Transverse colon (tissue), 4 donors: ENCODE measurements at places on chromosomes 11 and 22. TPM values are rescaled to one million over a fixed set of nuclear protein-coding genes. Genes with fewer than 3 reads are reported as not detected.
A peak's percentile ranks its signal among the peaks of the same experiment; 100 is the strongest.

The VSTM5 gene
- total RNA-seq: 3.4 TPM

The TRIM48 gene
- total RNA-seq: not detected

The LRRC56 gene
- total RNA-seq: 8.4 TPM

The PATE2 gene
- not detected for total RNA-seq

The F2 gene
- total RNA-seq: not detected

The OR8G5 gene
- not detected for total RNA-seq

The CNIH2 gene
- total RNA-seq: not detected

The SLC5A12 gene
- not detected for total RNA-seq

DNA sequence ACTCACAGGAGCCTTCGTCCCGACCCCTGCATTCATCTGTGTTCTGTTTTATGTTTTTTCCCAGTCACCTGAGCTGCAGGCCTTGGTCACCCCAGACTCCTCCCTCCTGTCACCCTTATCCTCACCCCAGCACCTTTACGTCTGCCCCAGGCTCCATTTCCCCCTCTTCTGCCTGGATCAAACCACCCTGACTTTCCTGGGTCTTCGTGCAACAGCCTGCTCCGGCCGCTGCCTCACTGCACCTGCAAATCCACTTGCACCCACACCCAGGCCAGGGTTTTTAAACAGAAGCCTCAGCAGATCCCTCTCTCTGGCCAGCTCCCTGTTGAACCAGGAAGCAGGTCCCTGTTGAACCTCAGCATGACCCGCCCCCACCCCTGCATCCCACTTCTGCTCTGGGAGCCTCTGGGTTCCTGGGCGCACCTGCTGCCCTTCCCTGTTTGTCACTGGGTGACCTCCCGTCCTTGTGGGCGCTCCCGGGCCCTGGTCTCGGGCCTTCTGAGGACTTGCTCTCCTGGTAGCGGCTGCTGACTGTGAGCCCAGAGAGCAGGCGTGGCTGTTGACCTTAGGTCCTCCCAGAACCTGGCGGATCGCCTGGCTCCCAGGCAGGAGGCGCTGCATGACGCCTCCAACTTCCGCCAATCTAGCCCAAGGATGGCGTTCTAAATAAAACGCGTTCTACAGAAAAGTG, 12.8 kb downstream of the MAPK8IP2 start:
- peaks cover 11% of the 10 kb centered on the region for H3K4me1 ChIP-seq
- H3K27ac ChIP-seq: peak overlapping the region; percentile 82
- H3K36me3 ChIP-seq: no peaks in the 10 kb centered on the region

- peaks cover 67% of the 10 kb centered on the region for H3K4me1 ChIP-seq
- DNase-seq: peak; percentile 67
- peak overlapping the region; percentile 89 for H3K27ac ChIP-seq
- no peaks in the 10 kb centered on the region for H3K27me3 ChIP-seq
These were observed 2.2 kb downstream of the PAK1 start for GRCh38 chr11:77471558-77472193.

GRCh38 chr11:19377881-19378280, 137.1 kb upstream of the E2F8 start:
- H3K36me3 ChIP-seq: no peaks in the 10 kb centered on the region
- no peak overlapping the region for H3K4me3 ChIP-seq
- DNase-seq: no peak
- H3K27me3 ChIP-seq: no peaks in the 10 kb centered on the region
- H3K4me1 ChIP-seq: no peaks in the 10 kb centered on the region

- H3K4me3 ChIP-seq: no peak overlapping the region
- no peaks in the 10 kb centered on the region for H3K4me1 ChIP-seq
- no peak overlapping the region for H3K27ac ChIP-seq
These were observed 436.8 kb upstream of the CADM1 start for GRCh38 chr11:115941044-115941443.

DNA sequence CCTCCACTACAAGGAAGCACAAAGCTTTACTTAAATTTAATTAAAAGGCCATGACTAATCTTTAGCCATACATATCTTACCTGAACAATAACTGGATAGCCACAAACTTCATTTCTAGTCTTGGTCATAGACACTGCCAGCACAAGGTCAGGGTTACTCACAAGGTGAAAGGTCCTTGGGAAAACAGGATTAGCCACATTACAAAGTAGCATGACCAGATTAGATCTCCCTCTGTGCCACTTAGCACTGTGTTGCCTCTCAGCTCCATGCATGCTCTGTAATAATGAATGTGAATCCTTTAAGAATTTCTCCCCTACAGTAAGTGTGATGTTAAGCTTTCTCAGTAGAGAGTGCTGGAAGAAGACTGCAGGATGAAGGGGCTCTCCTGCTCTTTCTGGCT, 325.1 kb upstream of the MPPED2 start:
- no peak for DNase-seq
- no peak overlapping the region for H3K27ac ChIP-seq
- no peaks in the 10 kb centered on the region for H3K4me1 ChIP-seq
- no peak overlapping the region for H3K4me3 ChIP-seq

GRCh38 chr22:37518509-37519267, 527 bp downstream of the CARD10 start:
- no peaks in the 10 kb centered on the region for H3K36me3 ChIP-seq
- DNase-seq: no peak
- H3K27ac ChIP-seq: peak overlapping the region; percentile 89
- H3K27me3 ChIP-seq: peaks cover 22% of the 10 kb centered on the region
- peaks cover 20% of the 10 kb centered on the region for H3K4me1 ChIP-seq
- peak overlapping the region; percentile 72 for H3K4me3 ChIP-seq

DNA sequence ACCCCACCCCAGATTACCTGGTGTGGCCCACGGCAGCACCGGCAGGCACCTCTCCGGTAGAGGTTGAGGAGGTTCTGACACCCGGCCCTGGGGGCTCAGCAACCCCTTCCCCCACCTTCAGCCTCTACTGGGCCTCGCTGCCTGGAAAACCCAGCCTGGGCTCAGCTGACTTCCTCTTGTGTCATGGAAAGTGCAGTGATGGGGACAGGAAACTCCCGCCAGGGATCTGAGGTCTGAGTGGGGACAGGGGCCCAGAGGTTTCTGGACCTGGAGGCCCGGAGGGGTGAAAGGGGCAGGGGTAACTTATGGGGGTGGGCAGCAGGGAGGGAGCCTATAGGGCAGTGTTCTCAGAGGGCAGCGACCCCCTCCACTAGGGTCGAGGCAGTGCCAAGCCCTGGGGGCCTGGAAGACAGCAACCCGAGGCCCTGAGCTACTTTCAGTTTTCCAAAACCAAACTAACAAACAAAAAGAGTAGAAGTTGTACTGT, 10.0 kb upstream of the CD5 start:
- peak; percentile 26 for DNase-seq
- H3K27me3 ChIP-seq: no peaks in the 10 kb centered on the region
- no peaks in the 10 kb centered on the region for H3K36me3 ChIP-seq
- no peak overlapping the region for H3K4me3 ChIP-seq

- no peak overlapping the region for H3K27ac ChIP-seq
- no peaks in the 10 kb centered on the region for H3K4me1 ChIP-seq
- no peaks in the 10 kb centered on the region for H3K36me3 ChIP-seq
- no peak overlapping the region for H3K4me3 ChIP-seq
- no peaks in the 10 kb centered on the region for H3K27me3 ChIP-seq
- DNase-seq: no peak
These were observed 29.2 kb downstream of the C11orf24 start for GRCh38 chr11:68242616-68243015.

- no peaks in the 10 kb centered on the region for H3K36me3 ChIP-seq
- peaks cover 13% of the 10 kb centered on the region for H3K4me1 ChIP-seq
- H3K4me3 ChIP-seq: no peak overlapping the region
- H3K27ac ChIP-seq: peak overlapping the region; percentile 43
These were observed 10.8 kb downstream of the ST3GAL4 start for GRCh38 chr11:126366064-126366822.

DNA sequence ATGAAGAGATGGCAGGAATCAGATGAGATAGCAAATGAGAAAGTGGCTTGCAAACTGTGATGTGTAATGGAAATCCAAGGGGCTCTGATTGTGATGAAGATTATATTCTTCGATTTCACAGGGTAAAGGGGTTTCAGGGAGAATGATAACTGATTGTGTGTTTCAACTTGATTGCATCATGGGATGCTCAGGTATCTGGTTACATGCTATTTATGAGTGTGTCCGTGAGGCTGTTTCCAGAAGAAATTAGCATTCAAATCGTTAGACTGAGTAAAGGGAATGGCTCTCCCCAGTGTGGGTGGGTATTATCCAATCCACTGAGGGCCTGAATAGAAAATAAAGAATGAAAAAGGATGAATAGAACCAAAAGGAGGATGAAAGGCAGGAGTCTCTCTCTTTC, 278.7 kb upstream of the LARGE1 start:
- no peak overlapping the region for H3K27ac ChIP-seq
- no peaks in the 10 kb centered on the region for H3K4me1 ChIP-seq
- no peaks in the 10 kb centered on the region for H3K27me3 ChIP-seq

- H3K4me3 ChIP-seq: no peak overlapping the region
- no peak for DNase-seq
- peaks cover 29% of the 10 kb centered on the region for H3K4me1 ChIP-seq
- peak overlapping the region; percentile 81 for H3K27ac ChIP-seq
These were observed 2.3 kb upstream of the HMOX1 start for GRCh38 chr22:35378621-35379020.

GRCh38 chr11:103585911-103586310, 450.5 kb upstream of the DDI1 start:
- H3K27ac ChIP-seq: no peak overlapping the region
- no peaks in the 10 kb centered on the region for H3K4me1 ChIP-seq
- no peaks in the 10 kb centered on the region for H3K27me3 ChIP-seq
- DNase-seq: no peak
- no peak overlapping the region for H3K4me3 ChIP-seq

DNA sequence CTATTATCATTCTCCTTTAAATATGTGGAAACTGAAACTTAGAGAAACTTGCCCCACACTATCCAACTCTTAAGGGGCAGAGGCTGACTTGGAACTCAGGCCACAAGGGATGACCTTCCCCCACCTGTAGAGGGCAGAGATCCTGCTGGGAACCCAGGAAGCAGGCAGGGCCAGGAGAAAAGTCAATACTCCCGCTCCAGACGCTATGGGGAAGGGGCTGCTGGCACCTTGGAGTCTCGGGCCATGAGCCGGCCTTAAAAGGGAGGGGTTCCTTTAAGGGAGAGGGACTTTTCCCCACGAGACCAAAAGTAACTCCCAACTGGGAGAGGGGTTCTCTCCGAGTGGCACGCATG, 620 bp upstream of the ANO5 start:
- H3K4me3 ChIP-seq: peak overlapping the region; percentile 75
- no peaks in the 10 kb centered on the region for H3K27me3 ChIP-seq
- H3K36me3 ChIP-seq: no peaks in the 10 kb centered on the region
- peak overlapping the region; percentile 79 for H3K27ac ChIP-seq
- peak; percentile 43 for DNase-seq

DNA sequence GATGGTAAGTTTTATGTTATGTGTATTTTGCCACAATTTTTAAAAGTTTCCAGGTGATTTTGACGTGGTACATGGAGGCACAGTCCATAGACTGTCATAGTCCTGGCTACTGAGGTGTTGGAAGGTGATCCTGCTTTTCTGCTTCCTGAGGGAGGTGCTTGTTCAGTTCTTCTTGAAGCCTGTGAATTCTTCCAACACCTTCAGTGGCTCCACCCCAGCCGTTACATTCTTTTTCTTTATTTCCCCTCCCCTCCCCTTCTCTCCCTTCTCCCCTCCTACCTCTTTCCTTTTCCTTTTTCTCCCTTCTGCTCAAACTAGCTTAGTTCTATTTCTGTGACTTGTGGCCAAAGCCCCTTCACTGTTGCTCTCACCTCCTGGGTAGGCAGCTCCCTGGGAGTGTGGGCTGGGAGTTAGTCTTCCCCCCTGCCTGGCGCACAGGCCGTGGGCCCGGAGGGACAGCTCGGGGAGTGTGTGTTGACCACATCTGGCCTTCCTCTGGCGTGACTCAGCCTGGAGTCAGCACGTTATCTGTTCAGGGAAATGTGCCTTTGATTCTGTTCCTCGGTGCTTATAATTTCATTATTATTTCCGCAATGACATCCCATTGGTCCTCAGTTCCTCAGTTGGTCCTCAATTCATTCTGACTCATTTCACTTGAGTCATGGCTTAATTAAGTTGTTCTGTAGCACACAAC, 566.2 kb downstream of the TBC1D22A start:
- H3K4me3 ChIP-seq: no peak overlapping the region
- no peaks in the 10 kb centered on the region for H3K4me1 ChIP-seq
- no peak overlapping the region for H3K27ac ChIP-seq
- DNase-seq: no peak
- H3K27me3 ChIP-seq: no peaks in the 10 kb centered on the region
